Glutamatergic neuron (in vitro differentiated cells): ENCODE measurements at places on chromosomes 7 and 10. TPM values are rescaled to one million over a fixed set of nuclear protein-coding genes. Genes with fewer than 3 reads are reported as not detected.
A peak's percentile ranks its signal among the peaks of the same experiment; 100 is the strongest.

TFEC gene
- total RNA-seq: not detected

ZNF736 gene
- 9.6 TPM for total RNA-seq

INHBA gene
- not detected for total RNA-seq

TMEM196 gene
- total RNA-seq: 3.6 TPM

CLRN3 gene
- not detected for total RNA-seq

GBX1 gene
- total RNA-seq: not detected

RGS10 gene
- total RNA-seq: 311 TPM

STOX1 gene
- total RNA-seq: 0.47 TPM

DMBT1 gene
- 0.17 TPM for total RNA-seq

VSTM2A gene
- 24.1 TPM for total RNA-seq

MYPN gene
- not detected for total RNA-seq

RPEL1 gene
- not detected for total RNA-seq

GNGT1 gene
- total RNA-seq: not detected

AGMO gene
- 1.2 TPM for total RNA-seq

IFRD1 gene
- total RNA-seq: 168 TPM

ANKMY2 gene
- total RNA-seq: 9.4 TPM

IFIT1B gene
- total RNA-seq: not detected

CALCR gene
- not detected for total RNA-seq

GRCh38 chr10:24873281-24873683 lies 79.1 kb downstream of the PRTFDC1 start:
- peak; percentile 27 for DNase-seq

- DNase-seq: no peak
Observed at GRCh38 chr10:14683256-14683655, 91.4 kb downstream of the FAM107B start.

DNA sequence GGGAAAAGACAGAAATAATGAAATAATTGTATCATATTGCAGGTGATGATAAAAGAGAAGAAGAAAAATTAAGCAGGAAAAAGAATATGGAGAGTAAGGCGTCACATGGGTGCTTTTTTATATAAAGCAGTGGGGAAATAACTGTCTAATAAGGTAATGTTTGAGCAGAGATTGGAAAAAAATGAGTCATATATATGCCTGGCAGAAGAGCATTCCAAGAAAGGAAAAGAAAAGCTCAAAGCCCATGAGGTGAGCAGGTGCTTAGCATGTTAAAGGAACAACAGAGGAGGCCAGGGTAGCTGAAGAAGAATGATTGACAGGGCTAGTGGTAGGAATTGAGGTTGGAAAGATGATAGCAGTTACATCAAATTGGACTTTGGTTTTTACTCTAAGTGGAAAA lies 739.5 kb downstream of the SORCS1 start:
- DNase-seq: no peak

GRCh38 chr10:79264942-79265341 lies 82.3 kb upstream of the PPIF start:
- no peak for DNase-seq

GRCh38 chr7:72265071-72265904 lies 146.8 kb downstream of the CALN1 start:
- DNase-seq: no peak

DNA sequence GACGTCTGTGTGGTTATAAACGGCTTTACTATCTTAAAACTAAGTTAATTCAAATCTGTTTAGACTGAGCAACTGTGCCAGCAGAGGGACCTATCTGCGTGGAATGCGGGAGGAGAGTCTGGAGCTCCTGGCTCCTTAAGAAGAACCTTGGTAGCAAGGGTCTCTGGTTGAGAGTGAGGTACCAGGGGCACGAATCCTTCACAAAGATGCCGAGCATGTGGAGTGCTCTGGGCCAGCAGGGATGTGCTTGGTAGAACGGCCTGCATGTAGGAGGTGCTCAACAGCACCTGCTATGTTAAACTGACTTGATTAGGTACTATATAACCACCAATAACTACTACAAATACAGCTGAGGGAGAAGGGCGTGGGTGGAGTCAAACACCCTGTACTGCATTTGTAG lies 102.6 kb downstream of the VIPR2 start:
- DNase-seq: peak; percentile 2

- DNase-seq: no peak
Observed at GRCh38 chr7:105298439-105298894, 90.3 kb downstream of the SRPK2 start.

- DNase-seq: peak; percentile 57
Observed at GRCh38 chr10:126242397-126243260, 145.6 kb downstream of the ADAM12 start.

- DNase-seq: no peak
Observed at GRCh38 chr7:96416599-96416998, 94.7 kb upstream of the SLC25A13 start.

- peak; percentile 60 for DNase-seq
Observed at GRCh38 chr10:35643151-35644049, 1.3 kb upstream of the FZD8 start.

GRCh38 chr10:119702583-119702982 lies 23.3 kb upstream of the INPP5F start:
- no peak for DNase-seq

DNA sequence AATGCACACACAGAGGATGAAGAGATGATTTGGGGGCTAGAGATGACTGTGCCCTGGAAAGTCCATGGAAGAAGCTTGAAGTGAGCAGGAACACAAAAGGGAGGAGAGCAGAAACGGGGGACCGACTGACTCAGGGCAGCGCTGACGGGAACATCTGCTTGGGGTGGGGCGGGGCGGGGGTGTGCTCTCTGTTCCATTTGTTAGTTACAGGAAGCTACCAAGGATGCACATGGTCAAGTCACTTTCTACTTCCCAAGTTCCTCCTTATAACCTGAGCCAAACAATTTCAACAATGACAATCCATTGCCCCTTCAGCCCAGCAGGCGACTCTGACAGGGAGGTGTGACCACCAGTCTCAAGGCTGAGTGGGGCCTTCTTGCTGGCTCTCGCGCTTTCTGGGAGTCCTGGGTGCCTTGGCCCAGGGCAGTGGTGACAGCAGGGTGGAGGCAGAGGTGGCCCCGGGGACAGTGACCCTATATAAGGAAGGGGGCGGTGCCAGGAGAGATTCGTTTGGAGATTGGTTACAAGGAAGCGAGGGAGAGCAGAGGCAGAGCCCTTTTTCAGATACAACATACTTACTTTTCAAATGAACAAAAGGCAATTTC lies 39.6 kb downstream of the CLEC2L start:
- DNase-seq: no peak

GRCh38 chr10:130833596-130833995 lies 477.9 kb downstream of the TCERG1L start:
- DNase-seq: no peak

DNA sequence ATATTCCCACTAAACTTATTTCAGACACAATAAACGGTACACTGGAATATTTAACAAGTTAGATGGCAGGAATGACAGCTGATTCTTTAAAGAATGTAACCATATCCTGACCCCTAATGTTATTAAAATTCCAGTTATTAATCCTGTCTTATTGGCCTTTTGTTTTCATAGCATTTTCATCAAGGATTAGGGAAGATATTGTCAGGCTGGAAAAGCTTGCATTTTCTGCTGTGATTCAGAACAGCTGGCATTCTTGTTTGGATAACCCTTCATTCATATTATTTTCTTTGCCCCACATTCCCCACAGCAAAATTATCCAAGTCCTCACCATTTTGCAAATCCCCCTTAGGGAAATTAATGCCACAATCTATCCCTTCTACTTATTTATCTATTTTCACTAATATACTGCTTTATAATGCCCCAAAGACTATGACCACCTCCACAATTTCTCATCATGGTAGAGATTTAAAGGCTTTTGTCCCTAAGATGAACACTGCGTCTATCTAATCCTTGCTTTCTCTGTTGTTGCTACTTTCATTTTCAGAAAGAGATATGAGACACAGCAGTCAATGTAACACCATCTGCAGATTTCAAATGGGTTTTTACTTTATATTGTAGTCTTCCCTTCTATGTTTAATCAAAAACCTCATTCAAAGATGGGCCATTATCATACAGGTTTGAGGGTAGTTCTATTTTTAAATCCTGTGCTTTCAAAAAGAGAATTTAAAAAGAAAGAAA lies 475.1 kb downstream of the PARD3 start:
- DNase-seq: no peak

GRCh38 chr7:127995881-127996215 lies 35.4 kb downstream of the LRRC4 start:
- peak; percentile 66 for DNase-seq

DNA sequence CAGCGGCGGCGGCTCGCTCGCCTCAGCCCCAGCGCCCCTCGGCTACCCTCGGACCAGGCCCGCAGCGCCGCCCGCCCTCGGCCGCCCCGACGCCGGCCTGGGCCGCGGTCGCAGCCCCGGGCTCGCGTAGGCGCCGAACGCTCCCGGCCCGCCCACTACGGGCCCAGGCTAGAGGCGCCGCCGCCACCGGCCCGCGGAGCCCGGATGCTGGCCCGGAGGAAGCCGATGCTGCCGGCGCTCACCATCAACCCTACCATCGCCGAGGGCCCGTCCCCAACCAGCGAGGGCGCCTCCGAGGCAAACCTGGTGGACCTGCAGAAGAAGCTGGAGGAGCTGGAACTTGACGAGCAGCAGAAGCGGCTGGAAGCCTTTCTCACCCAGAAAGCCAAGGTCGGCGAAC lies 18.2 kb upstream of the TSPAN33 start:
- no peak for DNase-seq

- no peak for DNase-seq
Observed at GRCh38 chr7:37052705-37053104, 328.4 kb upstream of the AOAH start.
